ENCODE measurements at places on chromosomes 12 and 14.

DNA sequence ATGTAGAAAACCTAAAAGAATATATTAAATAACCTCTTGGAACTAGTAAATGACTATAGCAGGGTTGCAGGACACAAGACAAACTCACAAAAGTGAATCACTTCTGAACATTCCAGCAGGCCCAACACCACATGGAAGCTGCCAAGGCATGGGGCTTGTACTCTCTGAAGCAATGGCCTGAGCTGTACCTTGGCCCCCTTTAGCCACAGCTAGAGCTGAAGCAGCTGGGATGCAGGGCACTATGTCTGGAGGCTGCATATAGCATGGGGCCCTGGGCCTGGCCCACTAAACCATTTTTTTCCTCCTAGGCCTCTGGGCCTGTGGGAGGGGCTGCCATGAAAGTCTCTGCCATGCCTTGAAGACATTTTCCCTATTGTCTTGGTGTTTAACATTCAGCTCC is 1067.3 kb downstream of the LRFN5 start:
- DNase-seq: no peak

GRCh38 chr12:103020839-103021238 is 63.4 kb downstream of the ASCL1 start:
- DNase-seq: no peak

DNA sequence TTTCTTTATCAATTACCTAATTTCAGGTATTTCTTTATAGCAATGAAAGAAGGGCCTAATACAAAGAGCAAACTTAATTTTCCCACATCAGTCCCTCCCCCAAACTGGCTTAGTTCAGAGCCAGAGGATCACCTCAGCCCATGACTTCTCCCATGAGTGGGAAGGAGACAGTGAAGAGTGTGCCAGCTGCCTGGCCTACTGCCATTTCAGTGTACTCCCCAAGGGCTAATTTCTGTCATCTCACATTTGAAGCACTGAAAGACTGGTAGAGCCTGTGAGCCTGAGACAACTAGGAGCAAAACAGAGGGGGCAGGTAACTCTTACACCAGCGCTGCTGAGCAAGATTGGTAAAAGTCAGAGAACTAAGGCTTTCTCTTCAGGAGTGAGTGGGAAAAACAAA is 29.1 kb upstream of the ADAM20 start:
- DNase-seq: no peak

GRCh38 chr14:61234215-61234916 is 46.8 kb downstream of the TMEM30B start:
- DNase-seq: no peak

DNA sequence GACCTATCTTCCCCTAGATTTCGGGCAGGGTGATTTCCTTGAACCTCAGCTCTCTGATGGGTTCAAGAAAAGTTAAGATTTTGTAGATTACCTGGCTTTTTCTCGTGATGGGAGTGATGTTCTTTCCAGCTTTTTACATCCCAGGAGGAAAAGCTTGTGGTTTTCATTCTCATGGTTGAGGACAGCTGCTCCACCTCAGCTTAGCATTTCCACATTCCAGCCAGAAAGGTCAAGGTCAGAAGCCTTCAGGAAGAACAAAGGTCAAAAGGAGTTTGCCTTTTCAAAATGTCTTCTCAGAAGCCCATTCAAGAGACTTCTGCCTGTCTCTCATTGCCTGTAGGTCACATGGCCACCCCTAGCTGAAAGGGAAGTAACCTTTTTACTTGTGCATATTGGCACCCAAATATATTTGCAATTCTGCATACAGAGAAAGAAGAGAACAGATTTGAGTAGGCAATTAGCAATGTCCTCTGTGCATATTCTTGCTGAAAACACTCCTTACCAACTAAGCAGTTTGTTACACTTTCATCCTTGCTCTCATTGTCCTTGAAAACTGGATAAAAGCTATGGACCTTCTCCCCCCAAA is 6.6 kb upstream of the ADGRD1 start:
- no peak for DNase-seq

GRCh38 chr14:69741055-69741454 is 25.9 kb upstream of the SRSF5 start:
- no peak for DNase-seq

DNA sequence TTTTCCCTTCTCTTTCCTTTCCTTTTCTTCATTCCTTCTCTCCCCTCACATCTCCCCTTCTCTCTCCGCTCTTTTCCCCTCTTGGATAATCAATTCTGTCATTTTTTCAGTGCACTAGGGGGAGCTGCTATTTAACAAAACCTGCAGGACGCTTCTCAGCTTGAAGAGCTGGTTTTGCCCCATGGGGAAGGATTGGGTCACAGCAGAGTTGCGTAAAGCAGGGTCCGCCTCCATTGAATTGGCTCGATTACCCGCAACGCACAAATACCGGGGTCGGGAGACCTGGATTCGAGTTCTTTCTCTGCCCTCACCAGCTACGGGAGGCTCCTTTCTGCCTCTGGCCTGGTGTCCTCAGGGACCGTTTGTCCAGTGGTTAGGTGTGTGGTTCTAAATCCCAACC is 42.1 kb upstream of the CHGA start:
- peak; percentile 8 for DNase-seq

GRCh38 chr14:29926701-29927375 is 809 bp downstream of the PRKD1 start:
- peak; percentile 45 for DNase-seq

DNA sequence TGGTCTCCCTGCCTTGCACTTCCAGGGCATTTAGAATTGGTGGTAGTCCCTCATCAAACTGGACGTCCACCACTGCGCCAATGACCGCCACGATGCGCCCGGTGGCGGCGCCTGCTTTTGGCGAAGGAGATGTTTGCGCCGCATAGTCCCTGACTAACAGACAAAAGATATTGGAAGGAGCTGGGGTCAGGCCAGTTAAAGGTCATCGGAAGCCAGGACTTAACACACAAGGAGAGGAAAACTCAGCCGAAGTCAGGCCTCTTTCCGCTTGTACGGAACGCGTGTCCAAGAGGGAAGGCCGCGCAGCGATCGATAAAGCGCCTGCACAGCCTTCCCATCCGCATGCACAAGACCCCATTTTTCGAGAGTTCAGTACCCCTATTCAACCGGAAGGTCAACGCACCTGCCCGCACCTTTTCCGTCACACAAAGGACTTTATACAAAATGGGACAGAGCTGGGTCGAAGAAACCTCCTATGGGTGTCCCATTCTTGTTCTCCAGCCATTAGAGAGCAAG is 525 bp downstream of the ATP5F1B start:
- no peak for DNase-seq

GRCh38 chr12:10716704-10717315 is 6.3 kb downstream of the YBX3 start:
- no peak for DNase-seq

- DNase-seq: no peak
Measured at GRCh38 chr12:13205809-13206559, 9.5 kb downstream of the EMP1 start.

GRCh38 chr14:81471062-81471461 is 62.6 kb downstream of the SEL1L start:
- no peak for DNase-seq

- DNase-seq: no peak
Measured at GRCh38 chr12:119828300-119828699, 48.8 kb downstream of the CIT start.

DNA sequence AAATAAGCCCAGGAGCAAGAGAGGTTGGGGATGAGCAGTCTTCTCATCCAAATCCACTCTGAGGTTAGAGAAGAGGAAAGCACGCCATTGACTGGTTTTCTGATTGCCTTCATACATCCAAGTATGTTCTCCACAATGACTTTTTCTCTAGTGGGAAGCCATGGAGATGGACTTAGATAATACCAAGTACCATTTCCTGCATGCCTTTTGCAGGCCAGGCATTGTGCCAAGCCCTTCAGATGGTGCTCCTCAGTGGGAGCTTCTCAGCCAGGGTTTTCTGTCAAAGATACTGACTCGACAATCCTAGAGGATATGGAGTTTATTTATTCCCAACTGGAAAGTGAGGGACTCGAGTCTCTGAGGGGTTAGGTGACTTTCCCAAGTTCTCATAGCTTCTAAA is 218.0 kb downstream of the ZFP36L1 start:
- no peak for DNase-seq

DNA sequence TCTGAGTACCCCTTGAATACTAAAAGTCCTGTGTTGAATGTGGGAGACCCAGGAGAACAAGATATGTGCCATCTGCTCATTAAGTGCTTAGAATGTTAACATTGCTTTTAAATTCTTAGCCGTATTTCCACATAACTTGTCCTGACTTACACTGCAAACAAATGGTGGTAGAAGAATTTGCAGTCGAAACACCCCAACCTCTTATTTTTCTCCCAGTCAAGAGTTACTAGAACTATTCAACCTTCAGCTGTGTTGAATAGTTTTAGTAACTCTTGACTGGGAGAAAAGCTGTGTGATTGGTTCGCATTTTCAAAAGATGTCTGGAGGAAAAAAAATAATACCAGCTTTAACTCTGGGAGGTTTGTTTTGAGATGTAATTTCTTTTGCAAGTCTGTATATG is 7.6 kb upstream of the SPX start:
- no peak for DNase-seq

- no peak for DNase-seq
Measured at GRCh38 chr14:99546234-99546879, 57.6 kb downstream of the CCDC85C start.

- DNase-seq: no peak
Measured at GRCh38 chr14:59358102-59358501, 107.1 kb downstream of the GPR135 start.

- no peak for DNase-seq
Measured at GRCh38 chr14:45083617-45083975, 320 bp upstream of the PRPF39 start.

DNA sequence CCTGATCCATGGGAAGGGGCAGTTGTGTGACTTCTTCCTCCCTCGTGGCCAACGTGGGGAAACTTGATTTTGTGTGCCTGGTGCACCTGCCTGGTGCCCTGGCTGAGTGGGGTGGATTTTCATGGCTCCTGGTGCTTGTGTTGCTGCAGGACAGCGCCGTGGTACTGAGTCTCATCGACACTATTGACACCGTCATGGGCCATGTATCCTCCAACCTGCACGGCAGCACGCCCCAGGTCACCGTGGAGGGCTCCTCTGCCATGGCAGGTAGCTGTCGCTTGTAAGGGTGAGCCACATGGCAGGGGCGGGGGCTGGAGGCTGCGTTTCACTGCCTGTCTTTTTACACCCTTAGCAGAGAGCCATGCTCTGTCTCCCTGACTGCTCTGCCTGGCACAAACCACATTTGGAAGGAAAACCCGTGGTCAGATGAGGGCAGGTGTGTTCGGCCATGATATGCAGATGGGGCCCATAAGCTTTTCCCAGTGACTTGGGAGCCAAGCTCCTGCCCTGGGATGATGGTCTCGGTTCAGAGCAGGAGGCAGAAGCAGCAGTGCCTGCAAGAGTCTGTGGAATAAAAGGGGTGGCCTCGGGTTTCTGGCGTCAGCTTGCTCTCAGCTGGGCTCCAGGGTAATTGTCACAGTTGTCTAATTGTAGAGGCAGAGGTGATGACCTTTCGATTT is 49.5 kb downstream of the ADGRD1 start:
- DNase-seq: no peak

DNA sequence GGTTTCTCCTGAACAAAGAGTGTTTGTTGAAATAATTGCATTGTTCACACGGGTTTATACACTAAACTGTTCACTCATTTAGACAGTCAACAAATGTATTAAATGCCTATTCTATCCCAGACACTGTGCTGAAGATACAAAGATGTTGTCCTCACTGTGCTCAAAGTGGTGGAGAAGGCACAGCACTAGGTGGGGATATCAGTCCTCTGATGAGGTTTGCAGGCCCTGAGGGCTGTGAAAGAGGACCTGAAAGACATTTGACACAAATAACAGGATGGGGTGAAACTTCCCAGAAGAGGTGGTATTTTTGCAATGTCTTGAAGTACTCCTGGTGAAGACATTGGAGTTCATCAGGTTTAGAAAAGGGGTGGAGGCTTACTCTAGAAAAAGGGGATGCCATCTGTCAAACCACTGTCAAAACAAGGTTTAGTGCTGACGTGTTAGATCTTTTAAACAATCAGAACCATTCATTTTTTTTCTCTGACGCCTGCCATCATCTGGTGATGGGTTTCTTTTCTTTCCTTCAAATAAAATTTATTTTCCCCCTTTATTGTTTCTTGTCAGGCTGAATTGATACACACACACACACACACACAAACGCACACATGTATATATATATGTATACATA is 69.5 kb downstream of the ACSS3 start:
- DNase-seq: no peak

DNA sequence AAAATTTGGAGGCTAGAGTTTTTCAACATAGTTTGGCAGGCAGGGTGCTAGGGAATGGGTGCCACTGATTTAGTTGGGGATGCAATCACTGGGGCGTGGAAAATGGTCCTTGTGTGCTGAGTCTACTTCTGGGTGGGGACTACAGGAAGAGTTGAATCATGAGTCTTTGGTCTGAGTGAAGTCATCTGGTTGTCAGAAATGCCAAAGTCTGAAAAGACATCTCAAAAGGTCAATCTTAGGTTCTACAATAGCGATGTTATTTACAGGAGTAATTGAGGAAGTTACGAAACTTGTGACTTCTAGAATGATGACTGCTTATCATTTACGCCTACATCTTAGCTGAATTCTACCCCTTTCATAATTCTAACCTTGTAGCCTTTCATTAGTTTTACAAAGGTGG is 209.1 kb downstream of the NUBPL start:
- DNase-seq: no peak

GRCh38 chr14:76376878-76377734 is 1.2 kb downstream of the ESRRB start:
- DNase-seq: no peak

GRCh38 chr12:53005215-53005985 is 856 bp upstream of the EIF4B start:
- peak; percentile 3 for DNase-seq

DNA sequence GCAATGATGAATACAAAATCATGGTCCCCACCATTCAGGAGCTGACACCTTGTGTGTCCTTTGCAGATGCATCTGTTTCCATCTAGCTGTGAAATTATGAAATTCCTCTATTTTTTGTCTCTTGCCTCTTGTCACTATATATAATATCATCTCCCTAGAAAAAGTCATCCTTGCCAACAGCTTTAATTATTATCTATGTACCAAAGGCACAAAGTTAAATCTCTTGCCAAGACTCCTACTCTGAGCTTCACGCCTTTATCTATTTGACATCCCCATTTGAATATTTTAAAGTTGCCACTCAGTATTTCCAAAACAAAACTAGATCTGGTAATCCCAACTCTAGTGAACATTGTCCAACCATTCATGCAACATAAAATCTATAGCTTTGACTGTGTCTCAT is 32.0 kb upstream of the PRB2 start:
- no peak for DNase-seq

DNA sequence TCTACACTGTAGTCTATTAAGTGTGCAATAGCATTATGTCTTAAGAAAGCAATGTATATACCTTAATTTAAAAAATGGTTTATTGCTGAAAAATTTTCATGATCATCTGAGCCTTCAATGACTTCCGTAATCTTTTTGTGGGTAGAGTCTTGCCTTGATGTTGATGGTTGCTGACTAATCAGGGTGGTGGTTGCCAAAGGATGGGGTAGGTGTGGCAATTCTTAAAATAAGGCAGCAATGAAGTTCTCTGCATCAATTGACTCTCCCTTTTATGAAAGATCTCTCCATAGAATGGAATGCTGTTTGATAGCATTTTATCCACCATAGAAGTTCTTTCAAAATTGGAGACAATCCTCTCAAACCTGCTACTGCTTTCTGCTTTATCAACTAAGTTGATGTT is 41.1 kb downstream of the BBS10 start:
- DNase-seq: no peak

Data from posterior cingulate gyrus (tissue), 11 donors.